ENCODE measurements at places on chromosomes 16 and 17.

GRCh38 chr17:80859002-80859941, 132.4 kb upstream of the CHMP6 start:
- DNase-seq, result peak; percentile 77

DNA sequence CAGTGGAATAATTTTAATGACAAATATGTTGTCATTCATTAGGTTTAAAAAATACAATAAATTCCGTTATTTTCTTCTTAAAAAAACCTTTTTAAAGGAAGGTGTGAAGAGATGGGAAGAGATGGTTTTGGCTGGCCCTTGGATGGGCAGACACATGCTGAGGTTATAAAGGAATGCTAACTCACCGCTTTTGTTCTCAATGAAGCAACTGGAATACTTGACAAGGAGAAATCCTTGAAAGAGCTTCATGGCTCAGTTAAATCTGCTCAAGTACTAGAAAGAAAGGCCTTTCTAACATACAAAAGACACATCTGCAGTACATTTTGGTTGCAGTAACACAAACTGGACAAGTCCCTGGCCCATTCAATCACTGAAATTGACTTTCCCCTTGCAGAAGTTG, 158.3 kb upstream of the KCNJ16 start:
- no peak for DNase-seq

GRCh38 chr16:59169168-59169567, 435.1 kb upstream of the GOT2 start:
- DNase-seq, result peak; percentile 28

- DNase-seq, result no peak
Measured at GRCh38 chr17:11642655-11643054, 44.4 kb downstream of the DNAH9 start.

DNA sequence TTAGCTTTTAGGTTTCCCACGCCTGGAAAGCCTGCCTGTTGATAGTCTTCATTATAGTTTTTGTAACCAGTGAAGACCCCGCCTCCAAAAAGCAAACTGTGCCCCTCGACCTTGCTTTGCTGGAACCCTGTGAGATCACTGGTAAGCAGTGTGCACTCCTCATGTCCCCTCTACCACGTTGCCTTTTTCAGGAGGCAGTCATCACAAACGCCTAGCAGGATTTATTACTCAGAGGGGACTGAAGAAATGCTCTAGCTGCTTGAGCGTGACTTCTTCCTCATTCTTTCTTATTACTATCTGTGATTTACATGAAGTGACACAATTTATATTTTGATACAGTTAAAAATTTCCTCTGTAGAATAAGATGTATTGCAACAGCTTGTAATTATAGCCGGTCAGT, 6.5 kb upstream of the KRTAP3-1 start:
- no peak for DNase-seq

GRCh38 chr16:48128769-48129168, 27.0 kb downstream of the ABCC12 start:
- no peak for DNase-seq

GRCh38 chr16:84398701-84399100, 30.4 kb downstream of the ATP2C2 start:
- DNase-seq, result no peak

GRCh38 chr16:88655733-88656281, 5.0 kb upstream of the CYBA start:
- no peak for DNase-seq

DNA sequence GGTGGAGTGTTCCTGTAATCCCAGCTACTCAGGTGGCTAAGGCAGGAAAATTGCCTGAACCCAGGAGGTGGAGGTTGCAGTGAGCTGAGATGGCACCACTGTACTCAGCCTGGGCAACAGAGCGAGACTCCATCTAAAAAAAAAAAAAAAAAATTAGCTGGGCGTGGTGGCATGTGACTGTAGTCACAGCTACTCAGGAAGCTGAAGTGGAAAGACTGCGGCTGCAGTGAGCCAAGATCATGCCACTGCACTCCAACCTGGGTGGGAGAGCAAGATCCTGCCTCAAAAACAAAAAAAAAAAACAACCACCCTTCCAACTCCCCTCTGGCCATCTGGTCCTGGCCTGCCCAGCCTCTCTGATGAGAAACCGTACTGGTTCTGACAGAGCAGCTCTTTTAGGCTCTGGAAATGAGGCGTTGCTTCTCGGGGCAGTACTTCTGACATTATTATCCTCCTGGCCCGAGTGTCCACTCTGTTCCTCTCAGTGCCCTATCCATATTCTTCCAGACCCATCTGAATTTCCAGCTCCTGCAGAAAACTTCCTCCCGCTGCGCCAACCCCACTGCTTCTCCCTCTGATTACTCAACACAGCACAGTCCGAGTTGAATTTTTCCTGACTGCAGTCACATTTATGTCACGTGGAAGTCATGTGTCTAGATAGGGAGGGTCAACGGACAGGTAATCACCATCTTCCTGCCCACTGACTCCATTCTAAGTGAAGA, 13.3 kb downstream of the GGA2 start:
- peak; percentile 76 for DNase-seq

DNA sequence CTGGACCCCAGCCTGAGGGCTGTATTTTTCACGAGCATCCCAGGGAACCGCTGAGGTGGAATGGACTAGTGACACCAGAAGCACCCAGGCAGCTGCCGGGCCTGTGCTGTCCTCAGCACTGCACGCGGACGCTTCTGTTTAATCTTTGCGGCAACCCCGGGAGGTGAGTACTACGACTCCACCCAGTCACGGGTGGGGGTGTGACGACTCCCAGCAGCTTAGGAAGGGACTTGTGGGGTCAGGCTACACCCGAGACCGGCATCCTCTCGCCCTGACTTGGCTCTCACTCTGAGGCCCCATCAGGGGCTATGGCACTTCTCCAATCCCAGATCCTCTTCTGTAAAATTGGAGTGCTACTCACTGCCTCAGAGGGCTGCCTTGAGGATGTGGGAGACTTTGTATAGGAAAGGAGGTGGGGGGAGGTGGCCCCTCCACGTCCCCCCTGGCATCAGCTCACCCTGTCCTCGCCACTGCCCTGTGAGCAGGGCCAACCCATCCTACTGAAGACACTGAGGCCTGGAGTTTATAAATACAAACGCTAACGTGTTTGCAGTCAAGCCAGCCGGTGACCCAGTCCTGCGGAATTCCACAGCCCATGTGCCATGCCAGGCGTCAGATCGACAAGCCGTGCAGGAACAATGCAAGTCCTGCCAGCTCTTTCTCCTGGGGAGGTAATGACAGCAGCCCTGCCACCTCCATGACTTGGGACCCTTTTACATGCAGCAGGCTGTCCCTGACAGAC, 44.4 kb downstream of the PPL start:
- no peak for DNase-seq

DNA sequence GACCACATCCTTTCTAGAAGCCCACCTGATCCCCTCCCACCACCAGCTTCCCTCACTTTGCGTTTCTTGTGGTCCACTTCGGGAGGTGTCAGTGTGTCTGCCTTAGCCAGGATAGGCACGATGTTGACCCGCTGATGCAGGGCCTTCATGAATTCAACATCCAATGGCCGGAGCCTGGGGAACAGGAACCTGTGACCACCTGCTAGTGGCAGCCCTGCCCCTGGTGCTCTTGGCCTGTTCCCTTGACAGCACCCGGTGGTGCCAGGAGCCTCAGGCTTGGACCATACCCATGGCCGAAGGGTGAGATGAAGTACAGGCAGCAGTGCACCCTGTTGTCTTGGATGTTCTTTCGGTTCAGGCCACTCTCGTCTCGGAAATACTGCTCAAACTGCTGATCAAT, 7.2 kb upstream of the MTMR4 start:
- DNase-seq, result no peak

DNA sequence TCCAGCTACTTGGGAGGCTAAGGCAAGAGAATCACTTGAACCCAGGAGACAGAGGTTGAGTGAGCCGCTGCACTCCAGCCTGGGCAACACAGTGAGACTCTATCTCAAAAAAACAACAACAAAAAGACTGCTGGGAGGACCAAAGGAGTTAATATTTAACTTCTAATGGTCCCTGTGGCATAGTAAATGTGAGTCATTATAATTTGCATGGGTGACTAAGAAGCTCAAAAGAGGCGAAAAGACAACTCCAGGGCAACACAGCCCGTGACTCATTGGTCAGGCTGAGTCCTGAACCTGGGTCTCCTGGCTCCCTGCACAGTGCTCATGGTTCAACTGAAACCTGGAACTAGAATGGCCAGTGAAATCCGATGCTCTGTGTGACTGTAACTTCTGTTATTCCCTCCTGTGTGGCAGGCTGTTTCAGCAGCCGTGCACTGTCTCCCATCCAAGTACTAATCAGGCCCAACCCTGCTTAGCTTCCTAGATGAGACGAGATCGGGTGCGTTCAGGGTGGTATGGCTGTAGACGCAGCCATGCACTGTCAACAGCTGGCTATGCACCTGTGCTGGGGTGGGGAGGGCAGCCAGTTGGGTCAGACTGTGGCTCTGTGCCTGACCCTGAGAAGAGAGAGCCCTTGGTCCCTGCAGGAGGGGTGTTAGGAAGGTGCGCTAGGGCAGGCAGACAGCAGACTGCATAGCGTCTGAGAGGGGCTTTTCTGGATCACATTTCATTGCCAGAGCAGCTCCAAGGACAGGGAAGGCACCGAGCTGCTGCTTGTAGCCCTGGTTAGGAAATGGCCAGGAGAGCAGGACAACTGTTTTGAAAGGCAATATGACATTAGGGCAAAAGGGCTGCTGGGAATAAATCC, 14.5 kb upstream of the GPRC5C start:
- DNase-seq, result peak; percentile 89

DNA sequence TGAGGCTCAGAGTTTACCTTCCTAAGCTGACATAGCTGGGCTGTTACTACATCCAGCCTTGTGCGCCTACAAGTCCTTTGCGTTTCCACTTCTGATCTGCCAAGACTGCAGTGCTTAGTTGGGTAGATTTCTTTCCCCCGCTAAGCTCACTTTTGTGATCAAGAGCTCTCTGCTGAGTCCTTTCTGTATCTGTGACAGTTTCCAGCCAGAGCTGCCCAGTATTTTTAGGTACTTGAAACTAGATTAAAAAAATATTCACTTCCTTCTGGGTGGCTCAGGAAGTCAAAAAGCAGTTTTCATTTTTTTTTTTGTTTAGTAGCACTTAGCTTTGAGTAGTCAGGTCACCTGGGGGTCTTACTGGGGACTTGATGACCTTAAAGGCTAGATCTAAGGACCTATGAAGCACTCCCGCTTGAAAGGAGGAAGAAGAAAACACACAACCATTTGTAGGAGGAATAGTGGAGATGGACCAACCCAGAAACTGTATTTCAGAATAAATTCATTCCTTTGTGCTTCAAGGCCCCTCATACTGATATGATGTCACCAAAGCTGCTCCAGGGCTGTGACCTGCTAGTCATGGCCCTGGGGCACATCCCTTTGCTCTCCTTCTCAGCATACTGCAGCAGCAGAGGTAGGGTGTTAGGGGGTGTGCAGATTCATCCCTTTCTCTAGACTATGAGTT, 75.6 kb upstream of the HNF1B start:
- no peak for DNase-seq

DNA sequence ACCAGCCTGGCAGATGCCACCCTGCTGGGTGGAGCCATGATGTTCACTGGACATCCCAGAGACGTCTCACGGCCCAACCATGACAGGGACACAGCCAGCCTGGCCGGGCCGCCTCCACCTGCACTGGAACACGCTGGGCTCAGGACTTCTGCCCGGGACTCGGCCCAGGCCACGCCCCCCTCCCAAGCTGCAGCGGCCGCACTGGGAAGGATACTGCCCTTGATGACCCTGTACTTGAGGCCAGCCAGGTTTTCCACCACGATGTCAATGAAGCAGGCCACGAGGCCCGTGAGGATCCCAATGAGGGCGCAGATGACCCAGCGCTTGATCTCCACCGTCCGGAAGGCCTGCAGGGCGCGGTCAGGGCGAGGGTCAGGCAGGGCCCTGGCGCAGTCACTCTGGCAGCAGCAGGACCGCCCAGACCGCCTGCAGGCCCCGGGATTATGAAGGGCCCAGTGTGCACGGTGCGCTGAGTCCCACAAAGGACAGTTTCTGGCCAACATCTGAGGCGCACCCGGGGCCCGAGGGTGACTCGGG, 14.2 kb downstream of the CLCN7 start:
- no peak for DNase-seq

GRCh38 chr16:29916979-29917378, 9.0 kb downstream of the KCTD13 start:
- DNase-seq, result no peak

DNA sequence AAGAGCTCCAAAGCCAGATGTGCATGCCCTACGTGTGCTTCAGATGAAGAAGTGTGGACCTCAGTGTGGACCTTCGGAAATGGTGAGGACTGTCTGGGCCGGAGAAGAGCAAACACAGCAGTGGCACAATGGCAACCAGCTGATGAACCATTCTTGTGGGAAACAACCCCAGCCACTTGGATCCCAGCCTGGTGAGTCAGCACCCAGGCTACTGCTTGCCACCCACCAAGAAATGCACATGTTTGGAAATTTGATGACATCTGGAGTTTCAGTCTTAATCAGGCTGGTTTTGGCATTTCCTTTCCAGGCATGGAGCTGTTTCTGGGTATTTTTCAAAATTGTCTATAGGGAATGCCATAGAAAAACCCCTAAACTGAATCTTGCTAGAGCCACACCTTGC, 42.7 kb downstream of the DYNLRB2 start:
- DNase-seq, result peak; percentile 69

DNA sequence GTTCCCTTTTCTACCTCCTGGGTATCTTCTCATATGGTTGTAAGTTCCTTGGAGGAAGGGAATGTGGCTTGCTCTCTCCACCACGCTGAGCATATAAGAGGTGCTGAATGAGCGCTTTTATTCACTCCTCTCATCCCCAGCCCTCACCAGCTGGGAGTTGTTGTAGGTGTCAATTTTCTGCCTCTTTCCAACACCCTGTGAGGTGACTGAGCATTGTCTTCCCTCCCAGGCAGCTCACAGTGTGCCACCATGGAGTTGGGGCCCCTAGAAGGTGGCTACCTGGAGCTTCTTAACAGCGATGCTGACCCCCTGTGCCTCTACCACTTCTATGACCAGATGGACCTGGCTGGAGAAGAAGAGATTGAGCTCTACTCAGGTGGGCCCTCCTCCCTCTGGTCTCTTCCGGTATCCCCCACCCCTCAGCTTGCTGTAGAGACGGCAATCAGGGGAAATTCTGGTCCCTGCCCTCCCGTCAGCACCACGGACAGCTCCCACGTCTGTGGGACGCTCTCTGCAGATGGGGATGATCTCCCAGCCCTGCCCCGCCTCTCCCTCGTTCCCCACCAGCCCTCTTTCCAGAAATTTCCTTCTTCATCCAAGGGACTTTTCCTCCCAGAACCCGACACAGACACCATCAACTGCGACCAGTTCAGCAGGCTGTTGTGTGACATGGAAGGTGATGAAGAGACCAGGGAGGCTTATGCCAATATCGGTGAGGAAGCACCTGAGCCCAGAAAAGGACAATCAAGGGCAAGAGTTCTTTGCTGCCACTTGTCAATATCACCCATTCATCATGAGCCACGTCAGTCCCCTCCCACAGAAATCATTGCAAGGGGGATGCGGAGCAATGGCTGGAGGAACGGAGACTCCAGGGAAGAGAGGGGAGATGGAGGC, 18.3 kb downstream of the CIITA start:
- no peak for DNase-seq
